Dermis microvascular lymphatic vessel endothelial cell (primary cell): ENCODE measurements at places on chromosomes 16 and 17.

DNA sequence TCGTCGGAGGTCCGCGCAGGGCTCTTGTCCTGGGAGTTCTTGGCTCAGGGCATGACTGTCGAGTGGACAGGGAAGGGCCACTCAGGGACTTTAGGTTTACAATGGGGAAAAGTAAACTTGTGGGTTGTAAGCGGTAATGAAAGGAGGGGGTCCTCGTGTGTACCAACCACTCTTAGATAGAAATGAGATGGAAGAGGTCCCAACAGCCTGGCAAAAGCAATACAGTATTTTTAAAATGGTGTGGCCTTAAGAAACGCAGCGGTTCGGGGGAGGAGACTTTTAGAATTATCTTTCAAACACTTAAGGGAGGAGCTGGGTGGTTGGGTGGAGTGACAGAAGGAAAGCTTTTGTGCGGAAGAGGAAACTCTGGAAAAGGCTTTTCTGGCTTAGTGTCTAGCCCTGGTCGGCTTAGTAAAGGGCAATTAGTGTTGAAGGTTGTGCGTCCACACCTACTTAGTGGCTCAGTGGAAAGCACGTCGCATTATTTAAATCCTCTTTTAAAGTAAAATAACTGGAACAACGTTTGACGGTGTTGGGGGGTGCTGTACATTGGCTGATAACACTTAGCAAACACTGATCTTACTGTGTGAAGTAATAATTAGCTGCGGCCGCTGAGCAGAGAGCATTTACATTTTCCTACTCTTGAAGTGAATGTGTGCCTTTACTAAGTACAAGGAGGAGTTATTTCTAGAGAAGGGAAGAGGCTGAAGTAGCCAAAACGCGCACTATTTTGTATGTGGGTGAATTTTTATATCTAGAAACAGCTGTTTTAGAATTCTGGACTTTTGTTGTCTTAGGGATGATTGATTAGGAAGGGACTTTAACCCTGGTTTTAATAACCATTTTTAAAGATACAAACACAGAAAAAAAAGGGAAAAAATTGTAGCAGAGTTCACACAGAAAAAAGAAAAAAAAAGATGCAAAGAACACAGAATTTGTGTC lies 1.0 kb downstream of the WSB1 start:
- DNase-seq: no peak

GRCh38 chr16:84763164-84763563 lies 56.6 kb upstream of the CRISPLD2 start:
- no peak for DNase-seq

DNA sequence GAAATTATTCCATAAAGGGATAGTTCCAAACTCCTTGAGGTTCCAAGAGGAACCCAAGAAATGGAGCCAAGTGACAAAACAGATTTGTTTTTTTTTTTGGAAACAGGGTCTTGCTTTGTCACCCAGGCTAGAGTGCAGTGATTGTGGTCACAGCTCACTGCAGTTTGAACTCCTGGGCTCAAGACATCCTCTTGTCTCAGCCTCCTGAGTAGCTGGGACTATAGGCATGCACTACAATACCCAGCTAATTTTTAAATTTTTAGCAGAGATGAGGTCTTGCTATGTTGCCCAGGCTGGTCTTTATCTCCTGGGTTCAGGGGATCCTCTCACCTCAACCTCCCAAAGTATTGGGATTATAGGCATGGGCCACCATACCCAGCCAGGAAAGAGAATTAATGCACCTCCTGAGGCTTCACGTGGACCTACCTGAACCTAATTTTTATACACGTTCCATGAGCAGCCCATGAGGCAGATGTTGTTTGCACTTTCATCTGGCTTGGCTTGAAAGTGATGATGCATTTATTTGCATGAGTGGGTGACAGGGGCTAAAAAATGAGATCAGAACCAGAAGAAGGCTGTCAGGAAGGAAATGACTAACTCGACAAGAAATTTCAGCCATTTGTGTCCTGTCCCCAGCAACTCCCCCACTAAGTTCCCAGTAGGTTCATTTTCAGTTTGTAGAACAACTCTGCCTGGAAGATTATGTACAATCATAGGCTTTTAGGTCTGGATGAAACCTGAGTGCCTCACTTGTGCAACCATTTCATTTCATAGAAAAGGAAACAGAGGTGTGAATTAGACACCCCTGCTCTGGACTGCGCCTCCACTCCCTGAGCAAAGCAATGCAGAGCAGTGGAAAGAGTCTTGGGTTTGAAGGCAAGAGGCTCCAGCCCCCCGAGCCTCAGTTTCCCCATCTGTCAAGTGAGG lies 10.3 kb upstream of the IRF8 start:
- DNase-seq: peak; percentile 94

GRCh38 chr16:84833144-84833500 lies 13.3 kb downstream of the CRISPLD2 start:
- no peak for DNase-seq

GRCh38 chr17:173166-173911 lies 8.1 kb downstream of the DOC2B start:
- DNase-seq: no peak

- DNase-seq: no peak
Measured at GRCh38 chr16:8376430-8376829, 213.9 kb downstream of the TMEM114 start.

GRCh38 chr16:78196502-78196901 lies 97.0 kb downstream of the WWOX start:
- DNase-seq: no peak

DNA sequence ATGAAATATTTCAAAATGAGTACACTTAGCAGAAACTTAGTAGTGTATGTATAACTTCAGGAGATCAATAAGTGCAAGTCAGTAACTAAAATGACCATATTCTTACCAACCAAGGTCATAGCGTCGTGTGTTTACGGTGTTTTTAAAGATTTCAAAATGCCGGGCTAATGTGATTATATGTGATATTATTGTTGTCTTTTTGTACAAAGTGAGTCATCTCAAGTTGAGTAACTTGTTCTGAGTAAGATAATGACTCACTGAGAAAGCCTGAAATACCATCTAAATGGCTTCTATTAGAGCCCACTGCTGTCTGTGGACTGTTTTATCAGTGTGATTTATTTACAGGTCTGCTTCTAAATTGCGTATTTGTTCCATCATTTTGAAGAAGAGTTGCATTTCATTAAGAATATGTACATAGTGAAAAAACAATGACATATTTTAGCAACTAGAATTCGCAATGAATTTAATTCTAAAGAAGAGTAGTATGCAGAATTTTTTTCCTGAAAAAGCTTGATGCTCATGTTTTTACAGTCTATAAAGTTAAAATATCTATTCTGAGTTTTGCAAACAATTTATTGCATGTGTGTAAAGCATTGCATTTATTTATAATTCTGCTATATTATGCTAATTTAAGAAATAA lies 12.7 kb downstream of the KRT12 start:
- peak; percentile 58 for DNase-seq

DNA sequence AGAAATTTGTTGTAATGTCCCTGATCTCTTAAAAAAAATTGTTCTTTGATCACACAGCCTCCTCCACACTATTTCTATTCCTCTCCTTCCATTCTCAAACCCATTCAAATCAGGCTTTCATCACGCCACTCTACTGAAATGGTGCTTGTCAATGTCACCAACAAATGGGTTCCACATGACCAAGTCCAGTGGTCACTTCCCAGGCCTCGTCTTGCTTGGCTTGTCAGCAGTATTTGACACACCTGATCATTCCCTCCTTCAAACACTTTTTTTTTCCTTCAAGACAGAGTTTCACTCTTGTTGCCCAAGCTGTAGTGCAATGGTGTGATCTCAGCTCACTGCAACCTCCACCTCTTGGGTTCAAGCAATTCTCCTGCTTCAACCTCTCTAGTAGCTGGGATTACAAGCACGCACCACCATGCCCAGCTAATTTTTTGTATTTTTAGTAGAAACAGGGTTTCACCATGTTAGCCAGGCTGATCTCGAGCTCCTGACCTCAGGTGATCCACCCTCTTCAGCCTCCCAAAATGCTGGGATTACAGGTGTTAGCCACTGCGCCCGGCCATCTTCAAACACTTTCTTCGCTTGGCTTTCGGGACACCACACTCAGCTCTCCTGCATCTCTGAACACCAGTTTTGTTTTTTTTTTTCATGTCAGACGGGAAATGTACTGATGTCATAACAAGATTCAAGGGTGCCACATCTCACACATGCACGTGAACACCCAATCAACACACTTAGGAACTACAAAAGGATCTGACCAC lies 18.3 kb downstream of the NQO1 start:
- DNase-seq: no peak

GRCh38 chr16:67372664-67373063 lies 20.6 kb downstream of the TPPP3 start:
- DNase-seq: peak; percentile 50

DNA sequence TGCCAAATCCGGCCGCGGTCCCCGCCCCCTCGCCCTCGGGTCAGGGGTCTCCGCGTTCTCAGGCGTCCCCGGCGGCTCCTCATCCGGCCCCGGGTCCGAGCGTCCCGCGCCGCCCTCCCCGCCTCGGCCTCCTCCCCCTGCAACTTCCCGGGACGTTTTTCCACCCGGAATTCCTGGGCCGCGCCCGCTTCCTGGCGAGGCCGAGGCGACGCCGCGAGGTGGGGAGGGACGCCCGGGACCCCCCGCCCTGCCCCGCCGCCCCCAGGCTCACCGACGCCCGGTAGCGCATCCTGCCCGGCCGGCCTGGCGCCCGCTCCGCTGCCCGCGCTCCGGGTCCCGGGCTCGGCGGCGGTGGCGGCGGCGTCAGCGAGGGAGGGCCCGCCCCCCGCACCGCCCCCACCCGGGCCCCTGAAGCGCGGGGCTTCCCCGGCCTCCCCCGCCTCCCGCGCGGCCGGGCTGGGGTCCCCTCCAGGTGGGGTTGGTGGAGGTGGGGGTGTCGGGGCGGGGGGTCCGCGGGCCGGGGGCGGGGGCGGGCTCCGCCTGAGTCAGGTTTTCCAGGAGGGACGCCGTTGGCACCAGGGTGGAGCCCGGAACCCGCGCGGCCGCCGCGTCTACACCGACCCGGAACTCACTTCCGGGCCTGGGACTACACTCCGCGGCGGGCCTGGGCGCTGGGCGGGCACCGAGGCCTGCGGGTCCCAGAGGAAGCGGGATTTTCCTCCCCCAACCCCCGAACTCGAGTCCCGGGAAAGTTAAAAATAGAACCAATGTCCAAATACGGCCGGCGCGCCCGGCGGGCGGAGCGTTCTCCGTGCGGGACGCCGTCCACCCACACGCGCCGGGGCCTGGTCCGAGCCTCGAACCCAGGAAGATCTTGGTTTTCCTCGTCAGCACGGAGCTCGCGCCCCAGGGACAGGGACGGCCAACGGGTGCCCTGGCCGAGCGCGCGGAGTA lies 6.8 kb downstream of the MYO1C start:
- peak; percentile 65 for DNase-seq

- DNase-seq: no peak
Measured at GRCh38 chr16:23902034-23902747, 66.4 kb downstream of the PRKCB start.

- DNase-seq: peak; percentile 45
Measured at GRCh38 chr17:28570716-28571360, 486 bp downstream of the PIGS start.

- DNase-seq: peak; percentile 7
Measured at GRCh38 chr16:80300876-80301275, 239.9 kb upstream of the DYNLRB2 start.

- DNase-seq: no peak
Measured at GRCh38 chr17:83124871-83125514, 45.6 kb downstream of the METRNL start.

GRCh38 chr16:14957576-14958322 lies 17.1 kb upstream of the PDXDC1 start:
- no peak for DNase-seq

DNA sequence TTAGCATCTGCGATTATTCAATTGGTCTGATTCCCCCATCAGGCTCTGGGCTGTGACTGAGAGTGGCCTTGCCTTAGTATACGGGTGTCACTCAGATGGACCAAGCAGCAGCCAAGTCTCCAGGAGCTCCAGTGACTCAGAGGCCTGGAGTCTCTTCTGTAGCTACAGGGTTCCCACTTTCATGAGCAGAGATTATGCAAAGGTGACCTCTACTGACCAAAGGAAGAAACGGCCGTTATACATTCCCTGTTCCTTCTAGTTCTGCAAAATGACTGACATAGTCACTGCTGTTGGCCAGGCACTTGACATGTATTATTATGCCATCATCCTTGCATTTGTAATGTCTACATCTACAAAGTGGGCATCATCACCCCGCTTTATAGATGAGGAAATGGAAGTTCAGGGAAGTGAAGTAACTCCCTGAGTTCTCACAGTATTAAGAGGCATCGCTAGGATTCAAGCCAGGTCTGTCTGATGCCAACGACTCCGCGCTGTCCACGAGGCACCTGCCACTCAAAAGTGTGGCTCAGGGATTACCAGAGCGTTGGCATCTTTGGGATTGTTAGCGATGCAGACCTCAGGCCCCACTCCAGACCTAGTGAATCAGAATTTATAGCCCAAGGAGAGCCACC lies 23.3 kb downstream of the SLC38A7 start:
- peak; percentile 84 for DNase-seq

DNA sequence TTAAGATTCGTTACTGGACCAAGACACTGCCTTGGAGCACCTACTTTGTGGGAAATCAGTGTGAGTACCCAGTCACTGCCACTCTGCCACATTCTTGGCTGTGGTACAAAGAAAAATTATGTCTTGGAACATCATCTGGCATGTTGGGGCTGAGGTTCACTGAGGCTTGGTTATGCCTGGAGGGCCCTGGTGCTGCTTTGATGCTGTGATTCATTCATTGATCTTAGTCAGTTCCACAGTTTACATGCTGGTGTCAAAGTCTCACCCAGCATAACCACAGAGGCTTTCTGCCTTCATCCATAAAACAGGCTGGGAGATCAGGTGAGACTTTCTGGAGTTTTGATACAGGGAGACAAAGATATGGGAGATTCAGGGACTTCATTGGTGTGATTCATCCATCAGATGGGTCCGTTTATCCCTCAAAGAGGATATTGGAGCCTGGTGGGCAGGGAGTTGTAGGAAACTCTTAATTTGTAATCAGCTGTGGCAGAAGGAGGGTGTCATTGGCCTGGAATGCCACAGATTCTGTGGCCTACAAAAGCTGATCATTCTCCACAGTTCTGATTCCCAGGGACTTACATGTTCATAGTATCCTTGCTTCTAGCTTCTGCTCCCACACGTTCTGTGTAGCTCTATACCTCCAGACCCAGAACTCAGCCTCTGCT lies 322.5 kb downstream of the PMP22 start:
- DNase-seq: no peak

DNA sequence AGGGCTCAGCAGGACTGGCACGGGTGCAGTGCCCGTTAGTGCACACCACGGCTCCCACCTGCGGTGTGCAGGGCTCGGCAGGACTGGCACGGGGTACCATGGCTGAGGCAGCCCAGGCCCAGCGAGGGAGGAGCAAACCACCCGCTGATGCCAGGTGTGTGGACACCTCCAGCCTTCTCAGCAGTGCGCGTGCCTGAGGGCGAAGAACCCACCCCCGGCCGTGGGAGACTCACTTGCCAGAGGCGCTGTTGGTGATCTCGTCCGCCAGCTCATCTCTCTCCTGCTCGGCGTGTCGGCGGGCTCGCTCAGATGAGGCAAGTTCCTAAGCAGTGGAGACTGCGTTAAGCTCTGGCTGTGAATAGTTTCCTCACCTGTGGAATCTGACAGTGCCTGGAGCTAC lies 45.4 kb downstream of the NDEL1 start:
- no peak for DNase-seq

DNA sequence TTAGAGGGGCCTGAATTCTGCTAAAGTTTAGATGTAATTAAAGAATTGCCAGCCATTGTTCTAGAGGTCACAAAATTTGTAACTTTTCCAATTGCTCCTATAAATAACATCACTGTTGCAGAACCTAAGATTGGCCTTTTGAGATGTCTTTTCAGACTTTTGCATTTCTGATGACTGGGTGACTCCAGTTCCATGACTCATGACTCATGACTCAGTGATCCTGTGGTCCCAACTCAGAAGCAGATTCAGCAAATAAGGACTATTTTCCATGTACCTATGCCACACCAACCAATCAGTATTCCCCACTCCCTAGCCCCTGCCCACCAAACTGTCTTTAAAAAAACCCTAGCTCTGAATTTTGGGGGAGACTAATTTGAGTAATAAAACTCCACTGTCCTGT lies 740.9 kb downstream of the CDH8 start:
- no peak for DNase-seq
